Osteoblast (primary cell): ENCODE measurements at places on chromosomes 5 and 9. TPM values are rescaled to one million over a fixed set of nuclear protein-coding genes. Genes with fewer than 3 reads are reported as not detected.

ATG12 gene
- 80.0 and 93.4 TPM in 2 replicates for total RNA-seq

NUTM2G gene
- not detected in 2 replicates for total RNA-seq

KIF24 gene
- 1.8 TPM in 2 replicates for total RNA-seq

FOXD4 gene
- 0.29 and 0.36 TPM in 2 replicates for total RNA-seq

ABO gene
- total RNA-seq, result not detected in 2 replicates

TAS2R1 gene
- not detected in 2 replicates for total RNA-seq

SPATA31A3 gene
- total RNA-seq, result not detected in 2 replicates

MTX3 gene
- total RNA-seq, result 17.7 and 18.9 TPM in 2 replicates

DNA sequence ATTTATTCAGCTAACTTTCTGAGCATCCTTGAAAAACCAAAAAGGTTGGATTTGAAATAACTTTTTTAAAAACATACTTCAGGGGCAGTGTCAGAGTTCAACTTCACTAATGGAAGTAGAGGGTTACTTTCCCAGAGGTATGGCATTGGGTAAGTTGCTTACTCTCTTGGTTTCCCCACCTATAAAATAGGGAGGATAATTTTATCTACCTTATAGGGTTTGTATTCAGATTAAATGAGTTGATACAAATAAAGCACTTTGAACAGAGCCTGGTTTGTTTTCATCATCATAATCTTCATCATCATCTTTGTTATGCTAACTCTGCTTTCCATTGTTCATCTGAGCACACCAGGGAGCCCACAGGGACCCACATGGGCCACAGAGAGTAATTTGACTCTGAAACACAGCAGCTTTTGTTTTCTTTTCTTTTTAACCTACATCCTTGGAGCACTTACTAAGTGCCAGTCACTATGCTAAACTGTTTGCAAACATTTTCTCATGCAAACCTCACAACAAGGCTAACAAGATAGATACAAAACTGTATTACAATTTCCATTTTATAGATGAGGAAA is 179.1 kb upstream of the SLC24A2 start:
- DNase-seq, result no peak
- no peaks in the 10 kb centered on the region for H3K36me3 ChIP-seq
- H3K4me3 ChIP-seq, result no peak overlapping the region
- H3K27me3 ChIP-seq, result no peaks in the 10 kb centered on the region
- no peak overlapping the region for H3K27ac ChIP-seq

DNA sequence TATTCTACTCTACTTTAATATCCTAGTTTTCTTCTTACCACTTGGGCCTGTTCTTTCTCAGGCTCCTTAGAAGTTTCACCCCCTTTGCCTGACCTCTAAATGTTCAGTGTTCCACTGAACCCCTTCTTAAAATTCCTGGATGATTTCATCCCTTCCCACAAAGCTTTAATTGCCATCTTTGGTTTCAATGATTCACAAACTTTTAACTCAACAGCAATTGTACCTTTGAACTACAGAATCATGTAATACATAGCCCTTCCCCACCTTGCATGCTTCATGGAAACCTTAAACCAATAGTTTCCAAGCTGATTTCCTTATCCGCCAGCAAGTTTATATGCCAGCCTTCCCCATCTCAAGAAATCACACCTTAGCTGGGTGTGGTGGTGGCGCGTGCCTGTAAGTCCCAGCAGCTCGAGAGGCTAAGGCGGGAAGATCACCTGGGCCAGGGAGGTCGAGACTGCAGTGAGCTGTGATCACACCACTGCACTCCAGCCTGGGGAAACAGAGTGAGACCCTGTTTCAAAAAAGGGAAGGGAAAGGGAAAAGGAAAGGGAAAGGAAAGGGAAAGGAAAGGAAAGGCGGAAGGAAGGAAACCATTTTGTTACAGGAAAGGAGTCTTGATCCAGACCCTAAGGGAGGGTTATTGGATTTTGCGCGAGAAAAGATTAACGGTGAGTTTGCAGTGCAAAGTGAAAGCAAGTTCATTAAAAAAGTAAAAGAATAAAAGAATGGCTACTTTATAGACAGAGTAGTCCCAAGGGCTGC is 1023.7 kb upstream of the DMAC1 start:
- H3K36me3 ChIP-seq, result no peaks in the 10 kb centered on the region
- no peak for DNase-seq

DNA sequence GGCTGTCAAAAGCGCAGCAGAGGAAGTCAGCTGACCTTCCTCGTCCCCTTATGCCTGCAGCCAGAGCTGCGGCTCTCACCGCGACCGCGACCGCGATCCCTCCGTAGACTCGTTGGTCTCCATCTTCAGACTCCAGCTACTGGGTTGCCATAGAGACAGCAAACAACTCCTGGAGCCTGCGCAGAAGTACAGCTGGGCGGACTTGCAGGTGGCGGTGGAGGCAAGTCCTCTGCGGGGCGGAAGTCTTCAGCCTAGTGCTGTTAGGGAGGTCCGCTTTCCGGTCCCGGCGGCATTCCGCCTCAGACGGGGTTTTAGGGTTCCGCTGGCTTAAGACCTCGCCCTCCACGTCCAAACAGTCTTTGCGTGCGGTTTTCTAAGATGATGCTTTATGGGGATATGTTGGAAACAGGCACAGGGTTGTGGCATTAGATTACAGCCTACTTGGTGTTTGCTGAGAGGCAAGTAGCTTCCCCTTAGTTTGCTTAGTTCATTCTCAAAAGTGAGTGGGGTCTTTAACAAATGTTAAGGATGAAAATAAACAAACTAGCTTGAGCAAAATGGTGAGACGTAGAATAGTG is at the start of gene SPAG8:
Gene SPAG8, minus strand, starts transcription at position 238 of the 578 bp plus-strand sequence. Its CDS starts 115 bp downstream, at position 123.
- H3K4me3 ChIP-seq, result peak within 1 kb of the TSS; percentile 81
- peaks cover 24% of the 10 kb centered on the region for H3K4me1 ChIP-seq
- H3K27me3 ChIP-seq, result no peaks in the 10 kb centered on the region
- peak within 1 kb of the TSS; percentile 77 for H3K27ac ChIP-seq
- peak; percentile 99 for DNase-seq

GRCh38 chr9:88926781-88927505 is 64.3 kb upstream of the S1PR3 start:
- no peak overlapping the region for H3K27ac ChIP-seq
- peak; percentile 35 for DNase-seq
- no peaks in the 10 kb centered on the region for H3K27me3 ChIP-seq
- H3K36me3 ChIP-seq, result no peaks in the 10 kb centered on the region
- no peaks in the 10 kb centered on the region for H3K4me1 ChIP-seq
- H3K4me3 ChIP-seq, result no peak overlapping the region

- no peaks in the 10 kb centered on the region for H3K27me3 ChIP-seq
- no peak overlapping the region for H3K4me3 ChIP-seq
- DNase-seq, result no peak
- H3K4me1 ChIP-seq, result peaks cover 4% of the 10 kb centered on the region
- no peaks in the 10 kb centered on the region for H3K36me3 ChIP-seq
- H3K27ac ChIP-seq, result no peak overlapping the region
These were observed 1356.8 kb upstream of the ACO1 start for GRCh38 chr9:31027678-31028077.

- no peak overlapping the region for H3K27ac ChIP-seq
- H3K27me3 ChIP-seq, result no peaks in the 10 kb centered on the region
These were observed 2.4 kb upstream of the PHYKPL start for GRCh38 chr5:178234750-178235587.

- no peak overlapping the region for H3K27ac ChIP-seq
- H3K36me3 ChIP-seq, result no peaks in the 10 kb centered on the region
- peaks cover 78% of the 10 kb centered on the region for H3K27me3 ChIP-seq
- peak overlapping the region; percentile 49 for H3K4me3 ChIP-seq
These were observed 27.9 kb upstream of the LPCAT1 start for GRCh38 chr5:1551426-1552301.

GRCh38 chr9:20085842-20086241 is 297.0 kb upstream of the SLC24A2 start:
- no peak overlapping the region for H3K4me3 ChIP-seq
- no peak for DNase-seq
- H3K27ac ChIP-seq, result no peak overlapping the region
- no peaks in the 10 kb centered on the region for H3K36me3 ChIP-seq
- no peaks in the 10 kb centered on the region for H3K4me1 ChIP-seq
- no peaks in the 10 kb centered on the region for H3K27me3 ChIP-seq

GRCh38 chr9:133943781-133944745 is 48.1 kb downstream of the VAV2 start:
- H3K4me1 ChIP-seq, result peaks cover 10% of the 10 kb centered on the region
- DNase-seq, result peak; percentile 78
- no peak overlapping the region for H3K4me3 ChIP-seq
- no peaks in the 10 kb centered on the region for H3K27me3 ChIP-seq

- no peak overlapping the region for H3K27ac ChIP-seq
- H3K4me3 ChIP-seq, result no peak overlapping the region
- H3K36me3 ChIP-seq, result no peaks in the 10 kb centered on the region
- H3K27me3 ChIP-seq, result no peaks in the 10 kb centered on the region
These were observed 286.3 kb upstream of the EFNA5 start for GRCh38 chr5:107957051-107957450.

- no peaks in the 10 kb centered on the region for H3K4me1 ChIP-seq
- H3K27ac ChIP-seq, result no peak overlapping the region
- no peaks in the 10 kb centered on the region for H3K27me3 ChIP-seq
- no peak overlapping the region for H3K4me3 ChIP-seq
- no peak for DNase-seq
These were observed 22.1 kb downstream of the GABRP start for GRCh38 chr5:170805666-170806065.

GRCh38 chr9:108836781-108837180 is 19.0 kb downstream of the ACTL7B start:
- H3K27ac ChIP-seq, result no peak overlapping the region
- H3K4me1 ChIP-seq, result peaks cover 2% of the 10 kb centered on the region
- DNase-seq, result no peak
- no peak overlapping the region for H3K4me3 ChIP-seq
- H3K36me3 ChIP-seq, result no peaks in the 10 kb centered on the region

GRCh38 chr9:124381170-124381945 is 33.9 kb downstream of the PSMB7 start:
- H3K27ac ChIP-seq, result peak overlapping the region; percentile 47
- no peaks in the 10 kb centered on the region for H3K27me3 ChIP-seq
- H3K4me1 ChIP-seq, result peaks cover 10% of the 10 kb centered on the region
- H3K36me3 ChIP-seq, result peaks cover 35% of the 10 kb centered on the region
- no peak overlapping the region for H3K4me3 ChIP-seq
- no peak for DNase-seq

- peak; percentile 66 for DNase-seq
- peaks cover 41% of the 10 kb centered on the region for H3K4me1 ChIP-seq
- peaks cover 15% of the 10 kb centered on the region for H3K36me3 ChIP-seq
- peak overlapping the region; percentile 22 for H3K27ac ChIP-seq
These were observed 1.7 kb downstream of the GFM2 start for GRCh38 chr5:74765201-74765600.

- no peaks in the 10 kb centered on the region for H3K27me3 ChIP-seq
- H3K36me3 ChIP-seq, result no peaks in the 10 kb centered on the region
- H3K4me1 ChIP-seq, result no peaks in the 10 kb centered on the region
- H3K27ac ChIP-seq, result no peak overlapping the region
- no peak for DNase-seq
These were observed 77.8 kb downstream of the HRH2 start for GRCh38 chr5:175735701-175736100.

GRCh38 chr5:170186856-170187255 is 45.9 kb upstream of the C5orf58 start:
- no peaks in the 10 kb centered on the region for H3K4me1 ChIP-seq
- no peak overlapping the region for H3K27ac ChIP-seq
- DNase-seq, result no peak
- H3K36me3 ChIP-seq, result no peaks in the 10 kb centered on the region

- no peaks in the 10 kb centered on the region for H3K36me3 ChIP-seq
- H3K27me3 ChIP-seq, result no peaks in the 10 kb centered on the region
- H3K4me1 ChIP-seq, result no peaks in the 10 kb centered on the region
These were observed 55.4 kb upstream of the SGCD start for GRCh38 chr5:156271569-156271968.

GRCh38 chr5:30768056-30768690 is 425.3 kb upstream of the CDH6 start:
- H3K27ac ChIP-seq, result no peak overlapping the region
- no peaks in the 10 kb centered on the region for H3K27me3 ChIP-seq
- no peak for DNase-seq
- no peak overlapping the region for H3K4me3 ChIP-seq
- H3K4me1 ChIP-seq, result no peaks in the 10 kb centered on the region
- no peaks in the 10 kb centered on the region for H3K36me3 ChIP-seq

GRCh38 chr9:129919841-129920240 is 84.6 kb downstream of the USP20 start:
- DNase-seq, result no peak
- no peak overlapping the region for H3K27ac ChIP-seq
- no peaks in the 10 kb centered on the region for H3K27me3 ChIP-seq
- no peak overlapping the region for H3K4me3 ChIP-seq
- no peaks in the 10 kb centered on the region for H3K4me1 ChIP-seq

DNA sequence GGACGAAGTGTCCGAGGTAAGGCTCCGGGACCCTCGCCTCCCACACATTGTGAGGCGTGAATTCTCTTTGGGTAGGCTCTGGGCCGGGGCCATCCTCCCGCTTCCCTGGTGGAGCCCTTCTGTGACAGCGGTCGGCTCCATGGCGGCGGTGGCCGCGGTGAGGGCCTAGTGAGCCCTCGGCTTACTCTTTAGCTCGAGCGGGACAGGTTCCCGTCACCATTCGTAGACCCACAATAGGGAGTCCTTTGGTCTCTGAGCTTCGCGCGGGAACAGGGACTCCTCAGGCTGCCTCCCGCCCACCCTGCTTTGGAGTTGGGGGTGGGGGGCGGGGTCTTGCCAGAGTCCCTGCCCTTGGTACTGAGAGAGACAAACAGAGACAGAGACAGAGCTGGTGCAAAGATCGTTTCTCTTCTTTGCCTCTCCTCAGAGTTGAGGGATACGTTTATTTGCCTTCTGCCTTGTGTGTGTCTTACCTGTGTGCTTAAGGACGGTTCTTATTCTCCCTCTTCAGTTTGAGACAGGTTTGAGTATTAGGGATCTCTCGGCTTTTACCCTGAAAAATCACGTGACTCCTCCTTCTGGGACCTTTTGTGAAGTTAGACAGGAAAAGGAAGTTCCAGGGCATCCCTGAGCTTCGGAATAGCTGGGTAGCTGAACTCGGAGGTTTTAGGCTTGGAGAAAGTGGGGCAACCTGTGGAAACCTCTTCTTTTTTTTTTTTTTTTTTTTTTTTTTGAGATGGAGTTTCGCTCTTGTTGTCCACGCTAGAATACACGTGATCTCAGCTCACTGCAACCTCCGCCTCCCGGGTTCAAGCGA is 833 bp downstream of the ANKHD1 start:
- no peaks in the 10 kb centered on the region for H3K36me3 ChIP-seq
- H3K27ac ChIP-seq, result peak overlapping the region; percentile 75
- no peaks in the 10 kb centered on the region for H3K27me3 ChIP-seq
- DNase-seq, result peak; percentile 82
- H3K4me1 ChIP-seq, result peaks cover 24% of the 10 kb centered on the region

- H3K27ac ChIP-seq, result peak overlapping the region; percentile 96
- peak; percentile 87 for DNase-seq
- H3K4me1 ChIP-seq, result peaks cover 72% of the 10 kb centered on the region
These were observed 1.3 kb downstream of the SPTAN1 start for GRCh38 chr9:128553728-128554127.

- no peak overlapping the region for H3K27ac ChIP-seq
- H3K4me3 ChIP-seq, result no peak overlapping the region
- H3K27me3 ChIP-seq, result no peaks in the 10 kb centered on the region
- H3K4me1 ChIP-seq, result peaks cover 2% of the 10 kb centered on the region
- no peaks in the 10 kb centered on the region for H3K36me3 ChIP-seq
These were observed 36.4 kb downstream of the ATPSCKMT start for GRCh38 chr5:10213316-10213715.

DNA sequence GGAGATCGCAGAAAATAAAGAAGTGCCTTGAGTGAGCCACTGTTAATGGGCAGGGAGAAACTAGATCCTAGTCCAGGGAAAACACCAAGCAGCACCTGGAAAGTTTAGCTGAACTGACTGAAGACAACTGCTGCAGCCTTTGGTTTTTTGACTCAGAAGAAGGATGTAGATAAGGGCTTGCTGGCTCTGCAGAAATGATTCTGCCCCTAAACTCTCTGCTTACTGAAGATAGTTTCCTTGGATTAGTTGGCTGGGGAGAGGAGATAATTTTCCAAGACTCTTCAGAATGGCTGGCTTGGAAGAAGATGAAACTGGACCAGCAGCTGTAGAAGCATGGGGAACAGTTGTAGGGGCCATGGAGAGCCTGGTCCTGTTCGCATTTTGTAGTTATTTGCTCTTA is 471.8 kb downstream of the KDM4C start:
- peaks cover 14% of the 10 kb centered on the region for H3K27me3 ChIP-seq
- H3K4me1 ChIP-seq, result no peaks in the 10 kb centered on the region
- H3K27ac ChIP-seq, result no peak overlapping the region
- no peak for DNase-seq
